Activated CD4-positive, alpha-beta T cell treated with anti-CD3 and anti-CD28 coated beads, Interleukin-2, amount 10 ng/mL, durations not matched to agents 7 days and 5 days (primary cell): ENCODE measurements at places on chromosomes 3 and 15.

- H3K27me3 ChIP-seq: peaks cover 76% of the 10 kb centered on the region
- H3K36me3 ChIP-seq: no peaks in the 10 kb centered on the region
- peak within 1 kb of the TSS; percentile 88 for H3K27ac ChIP-seq
- peaks cover 19% of the 10 kb centered on the region for H3K4me1 ChIP-seq
- peak; percentile 55 for DNase-seq
Measured at GRCh38 chr3:179451265-179452175, at the start of gene GNB4. Gene GNB4 (minus strand): TSS chr3:179451470. CDS start chr3:179426200, 25,270 bp downstream.

GRCh38 chr3:139827833-139828232 is 107.2 kb upstream of the CLSTN2 start:
- no peak overlapping the region for H3K4me3 ChIP-seq
- H3K27ac ChIP-seq: no peak overlapping the region
- H3K36me3 ChIP-seq: no peaks in the 10 kb centered on the region

GRCh38 chr15:69150336-69150735 is 10.1 kb upstream of the GLCE start:
- no peak overlapping the region for H3K4me3 ChIP-seq
- no peaks in the 10 kb centered on the region for H3K36me3 ChIP-seq
- H3K27me3 ChIP-seq: peaks cover 72% of the 10 kb centered on the region
- no peak overlapping the region for H3K27ac ChIP-seq
- no peaks in the 10 kb centered on the region for H3K4me1 ChIP-seq

GRCh38 chr15:56042031-56042430 is 48.6 kb upstream of the NEDD4 start:
- DNase-seq: no peak
- H3K36me3 ChIP-seq: peaks cover 8% of the 10 kb centered on the region
- H3K27me3 ChIP-seq: peaks cover 7% of the 10 kb centered on the region
- no peak overlapping the region for H3K4me3 ChIP-seq
- H3K4me1 ChIP-seq: peaks cover 43% of the 10 kb centered on the region
- peak overlapping the region; percentile 89 for H3K27ac ChIP-seq

DNA sequence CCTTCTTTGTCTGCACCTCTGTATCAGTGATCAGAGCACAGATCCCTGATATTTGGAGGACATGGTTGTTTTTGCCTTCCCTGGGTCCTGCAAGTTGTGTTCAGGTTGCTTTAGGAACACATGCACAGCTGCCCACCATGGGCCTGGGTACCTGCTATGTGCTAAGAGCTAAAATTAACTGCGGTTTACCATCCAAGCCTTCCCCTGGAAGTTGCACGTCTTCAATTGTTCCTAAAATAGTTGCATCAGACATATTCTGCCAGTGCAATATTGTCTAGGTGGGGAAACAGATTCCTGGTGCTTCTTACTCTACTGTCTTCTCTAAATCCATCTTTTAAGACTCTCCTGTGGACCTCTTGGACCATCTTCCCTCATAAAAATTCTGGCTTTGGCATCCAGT is 80.9 kb downstream of the PDE8A start:
- no peak overlapping the region for H3K4me3 ChIP-seq
- peaks cover 15% of the 10 kb centered on the region for H3K4me1 ChIP-seq
- no peak for DNase-seq
- H3K27ac ChIP-seq: no peak overlapping the region

- no peaks in the 10 kb centered on the region for H3K36me3 ChIP-seq
- H3K27me3 ChIP-seq: peaks cover 14% of the 10 kb centered on the region
- H3K4me3 ChIP-seq: no peak overlapping the region
- no peak for DNase-seq
- H3K27ac ChIP-seq: no peak overlapping the region
Measured at GRCh38 chr15:29696950-29697738, 125.1 kb downstream of the TJP1 start.

DNA sequence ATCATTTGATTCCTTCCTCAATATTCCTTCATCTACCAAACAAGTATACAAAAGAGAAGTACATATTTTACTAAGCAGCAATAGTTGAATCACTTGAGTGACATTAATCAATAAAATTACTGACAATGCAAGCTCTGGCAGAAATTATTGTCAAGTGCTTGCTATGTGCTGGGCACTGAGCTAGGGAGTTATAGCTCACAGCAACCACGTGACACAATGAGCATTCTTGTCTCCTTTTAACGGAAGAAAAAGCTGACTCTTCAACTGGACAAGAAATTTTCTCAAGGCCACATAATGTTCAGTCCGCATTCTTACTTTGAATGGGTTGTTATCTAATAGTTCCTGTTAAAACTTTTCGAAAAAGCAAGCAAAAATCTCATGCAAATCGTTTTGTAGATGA is 500.1 kb downstream of the PYDC2 start:
- H3K27me3 ChIP-seq: no peaks in the 10 kb centered on the region
- H3K4me3 ChIP-seq: no peak overlapping the region
- H3K36me3 ChIP-seq: no peaks in the 10 kb centered on the region
- no peak for DNase-seq

DNA sequence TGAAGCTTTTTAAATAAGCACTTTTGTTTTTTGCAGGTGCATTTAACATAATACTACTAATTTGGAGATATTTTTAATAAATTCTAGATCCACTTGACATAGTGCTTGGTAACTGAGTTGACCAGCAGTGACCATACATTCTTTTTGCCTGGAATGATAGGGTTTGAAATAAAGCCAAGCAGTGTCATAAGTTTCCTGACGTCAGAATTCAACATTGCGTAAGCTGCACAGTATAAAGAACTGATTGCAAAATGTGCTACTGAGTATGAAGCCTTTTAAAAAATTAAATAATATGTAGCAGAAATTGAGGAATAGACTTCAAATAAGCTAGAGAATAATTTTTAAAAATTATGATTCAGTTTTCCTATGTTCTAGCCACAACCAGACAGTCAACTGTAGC is 454.6 kb upstream of the ARPP21 start:
- no peaks in the 10 kb centered on the region for H3K4me1 ChIP-seq
- DNase-seq: no peak
- H3K4me3 ChIP-seq: no peak overlapping the region
- no peaks in the 10 kb centered on the region for H3K27me3 ChIP-seq
